ENCODE measurements at places on chromosomes 3 and 15. TPM values are rescaled to one million over a fixed set of nuclear protein-coding genes. Genes with fewer than 3 reads are reported as not detected.

The ZKSCAN7 gene
- total RNA-seq, result 29.9 TPM

The POC1A gene
- 3.1 TPM for total RNA-seq

The ALDH1L1 gene
- 2.5 TPM for total RNA-seq

The CDHR4 gene
- not detected for total RNA-seq

The SH3GL3 gene
- total RNA-seq, result 20.3 TPM

The C2CD4A gene
- total RNA-seq, result not detected

The SV2B gene
- total RNA-seq, result 112 TPM

The CTXN2 gene
- total RNA-seq, result not detected

The ADPRH gene
- 3.4 TPM for total RNA-seq

The RIOX2 gene
- total RNA-seq, result 59.9 TPM

The COL6A5 gene
- 0.16 TPM for total RNA-seq

The NR2E3 gene
- 218 TPM for total RNA-seq

The GP9 gene
- 1.2 TPM for total RNA-seq

The MKRN3 gene
- total RNA-seq, result 34.4 TPM

The MYL3 gene
- 11.8 TPM for total RNA-seq

Data from camera-type eye (tissue), 1 donor.